Hepatic stellate cell (primary cell): ENCODE measurements at places on chromosomes 6 and 20.

GRCh38 chr20:62027116-62027515 is 38.6 kb downstream of the TAF4 start:
- no peak for DNase-seq

- no peak for DNase-seq
These were observed 1137.7 kb downstream of the EPHA7 start for GRCh38 chr6:92281571-92282076.

DNA sequence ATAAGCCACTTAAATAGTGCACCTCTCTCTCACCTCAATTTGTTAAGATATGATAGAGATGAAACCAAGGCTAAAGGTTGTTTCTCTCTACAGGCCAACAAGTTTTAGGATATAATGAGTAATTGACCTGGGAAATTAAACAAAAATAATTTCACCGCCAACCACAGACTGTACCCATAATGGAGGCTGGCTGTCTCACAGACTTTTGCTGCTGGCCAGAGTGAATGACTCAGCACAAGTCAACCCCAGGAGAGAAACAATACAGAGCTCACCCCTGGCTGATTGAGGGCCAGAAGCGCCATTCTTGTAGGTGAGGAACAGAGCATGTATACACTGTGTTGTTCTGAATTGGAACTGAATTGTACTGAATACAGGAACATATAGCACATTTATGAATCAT is 99.9 kb downstream of the CAP2 start:
- peak; percentile 56 for DNase-seq

- DNase-seq, result no peak
These were observed 4.5 kb downstream of the ATXN1 start for GRCh38 chr6:16756660-16757255.

- no peak for DNase-seq
These were observed 74.4 kb upstream of the RIPOR2 start for GRCh38 chr6:25010176-25010575.

DNA sequence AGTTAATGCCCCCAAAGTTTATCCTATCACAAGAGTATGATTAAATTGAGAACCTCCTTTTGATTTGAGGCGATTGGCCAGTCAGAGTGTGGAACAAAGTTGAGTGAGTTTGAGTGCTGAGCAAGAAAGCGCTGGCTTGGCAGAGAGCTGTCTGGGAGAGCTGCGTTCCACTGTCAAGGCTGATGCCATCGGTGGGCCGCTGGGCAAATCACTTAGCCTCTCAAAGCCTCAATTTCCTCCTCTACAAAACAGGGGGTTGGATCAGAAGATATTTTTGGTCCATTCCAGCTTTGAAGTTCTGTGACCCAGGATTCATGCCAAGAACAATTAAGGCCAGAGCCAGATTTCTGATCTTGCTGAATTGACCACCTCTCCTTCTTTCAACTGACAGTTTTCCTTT is 60.2 kb downstream of the TMEM242 start:
- DNase-seq, result no peak

DNA sequence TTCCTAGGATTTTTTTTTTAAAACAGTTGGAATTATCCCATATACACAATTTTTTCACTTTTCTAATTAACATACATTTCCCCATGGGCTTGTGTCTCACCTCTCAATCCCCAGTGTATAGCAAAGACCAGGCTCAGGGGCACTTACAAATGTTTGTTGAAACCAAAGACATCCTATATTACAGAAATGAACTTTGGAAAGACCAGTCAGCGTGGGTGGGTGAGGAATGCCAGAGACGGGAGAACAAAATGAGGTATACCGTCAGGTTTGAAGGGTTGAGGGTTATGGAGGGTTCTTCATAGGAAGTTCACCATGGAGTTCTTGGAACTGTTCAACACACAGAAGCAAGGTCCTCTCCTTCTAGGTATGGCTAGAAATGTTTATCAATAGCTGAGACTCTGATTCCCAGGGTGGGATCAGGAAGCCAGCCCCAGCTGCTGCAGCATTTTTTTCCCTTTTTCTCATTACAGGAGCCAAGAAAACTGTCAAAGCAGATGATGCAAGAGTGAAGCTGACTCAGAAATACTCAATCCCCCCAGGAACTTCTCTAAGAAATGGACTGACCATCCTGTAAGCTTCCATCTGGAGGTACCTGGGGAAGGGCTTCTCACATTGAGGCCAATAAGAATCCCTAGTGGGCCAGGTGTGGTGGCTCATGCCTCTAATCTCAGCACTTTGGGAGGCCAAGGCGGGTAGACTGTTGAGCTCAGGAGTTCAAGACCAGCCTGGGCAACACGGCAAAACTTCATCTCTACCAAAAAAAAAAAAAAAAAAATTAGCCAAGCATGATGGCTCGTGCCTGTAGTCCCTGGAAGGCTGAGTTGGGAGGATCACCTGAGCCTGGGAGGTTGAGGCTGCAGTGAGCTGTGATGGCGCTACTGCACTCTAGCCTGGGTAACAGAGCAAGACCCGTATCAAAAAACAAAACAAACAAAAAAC is 15.9 kb upstream of the TBC1D20 start:
- no peak for DNase-seq

- no peak for DNase-seq
These were observed 28.3 kb downstream of the KCNQ5 start for GRCh38 chr6:72650081-72650745.

GRCh38 chr6:154448448-154449096 is 61.9 kb downstream of the CNKSR3 start:
- peak; percentile 71 for DNase-seq

GRCh38 chr20:59043698-59044097 is 1.1 kb upstream of the PRELID3B start:
- DNase-seq, result no peak

- no peak for DNase-seq
These were observed 41.0 kb downstream of the C20orf203 start for GRCh38 chr20:32632461-32633354.

DNA sequence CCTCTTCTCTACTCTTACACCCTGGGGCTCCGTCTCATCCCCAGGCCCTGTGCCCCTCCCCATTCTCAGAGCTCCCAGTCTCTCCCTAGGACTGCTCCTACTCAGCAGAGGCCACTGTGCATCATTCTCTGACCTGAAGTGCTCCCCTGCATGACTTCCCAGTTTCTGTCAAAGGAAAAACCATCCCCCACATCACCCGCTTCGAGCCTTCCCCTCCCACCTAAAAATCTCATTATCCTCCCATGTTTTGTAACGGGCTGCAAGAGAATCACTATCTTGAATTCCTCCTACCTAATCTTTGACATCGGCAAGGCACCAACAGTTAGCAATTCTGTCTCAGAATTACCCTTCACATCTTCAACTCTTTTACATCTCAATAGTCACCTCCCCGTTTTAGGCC is 463.0 kb downstream of the PRKN start:
- DNase-seq, result no peak

DNA sequence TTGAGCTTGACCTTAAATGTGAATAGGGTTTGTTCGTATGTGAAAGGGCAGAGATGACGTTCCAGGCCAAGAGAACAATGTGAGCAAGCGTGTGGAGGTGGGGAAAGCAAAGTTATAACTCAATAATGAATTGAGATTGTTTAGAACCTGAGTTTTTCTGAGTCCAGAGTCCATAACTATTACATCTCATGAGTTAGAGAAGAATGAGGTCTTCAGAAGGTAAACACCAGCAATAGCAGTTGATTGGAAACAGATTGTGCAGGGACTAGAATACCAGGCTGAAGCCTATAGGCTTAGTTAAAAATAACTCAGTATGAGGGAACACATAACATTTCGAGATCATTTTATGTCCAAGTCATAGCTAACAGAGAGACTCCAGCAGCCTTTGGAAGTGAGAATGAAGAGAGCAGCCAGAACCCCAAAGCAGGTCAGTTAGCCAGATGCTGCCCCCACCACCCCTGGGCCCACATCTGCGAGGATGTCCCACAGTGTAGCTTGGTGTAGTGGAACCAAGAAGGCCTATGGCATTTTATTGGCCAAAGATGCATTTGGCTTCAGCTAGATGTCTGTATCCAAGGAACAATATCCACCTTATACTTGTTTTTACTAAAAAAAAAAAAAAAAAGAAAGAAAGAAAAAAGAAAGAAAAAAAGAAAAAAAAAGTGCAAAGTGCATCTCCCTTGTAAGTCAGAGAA is 121.7 kb downstream of the TNFRSF21 start:
- no peak for DNase-seq

- DNase-seq, result peak; percentile 21
These were observed 122.6 kb upstream of the MCHR2 start for GRCh38 chr6:100116411-100117194.

- DNase-seq, result no peak
These were observed 331.3 kb downstream of the KIF16B start for GRCh38 chr20:16241911-16242310.

DNA sequence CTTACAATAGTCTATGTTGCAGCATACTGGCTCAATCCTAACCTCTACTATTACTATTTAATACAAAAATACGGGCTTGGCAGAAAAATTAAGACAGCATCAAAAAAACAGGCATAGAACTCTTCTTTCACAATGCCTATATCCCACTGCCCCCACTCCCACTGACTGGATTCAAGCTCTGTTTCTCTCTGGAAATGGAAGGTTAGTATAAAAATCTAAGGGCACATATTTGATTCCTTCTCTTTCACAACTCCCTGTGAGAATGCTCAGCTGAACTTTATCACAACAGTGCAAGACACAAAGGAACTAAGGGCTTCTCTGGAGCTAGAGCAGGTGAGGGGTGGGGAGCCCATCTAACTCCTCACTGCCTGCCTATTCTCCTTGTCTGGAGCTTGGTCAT is 258.4 kb upstream of the FAM83B start:
- DNase-seq, result no peak

- DNase-seq, result no peak
These were observed 78.5 kb upstream of the AHI1 start for GRCh38 chr6:135576055-135576454.

DNA sequence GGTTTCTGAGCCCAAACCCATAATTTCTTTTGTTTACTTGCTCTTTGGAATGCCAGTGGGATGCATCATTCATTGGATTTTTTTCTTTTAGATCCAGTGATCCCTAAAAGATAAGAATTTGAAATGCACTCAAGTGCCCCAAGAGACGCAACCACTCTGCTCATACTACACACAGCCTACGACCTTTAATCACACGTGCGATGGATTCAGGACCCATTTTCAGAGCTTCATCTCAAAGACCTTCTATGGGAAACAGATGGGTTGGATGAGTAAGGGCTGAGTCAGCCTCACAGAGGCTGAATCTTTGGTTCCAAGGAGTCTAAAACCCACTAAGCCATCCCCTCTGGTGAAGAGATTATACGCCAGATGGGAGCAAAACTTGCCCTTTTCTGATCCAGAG is 265.5 kb upstream of the EXOC2 start:
- DNase-seq, result no peak

DNA sequence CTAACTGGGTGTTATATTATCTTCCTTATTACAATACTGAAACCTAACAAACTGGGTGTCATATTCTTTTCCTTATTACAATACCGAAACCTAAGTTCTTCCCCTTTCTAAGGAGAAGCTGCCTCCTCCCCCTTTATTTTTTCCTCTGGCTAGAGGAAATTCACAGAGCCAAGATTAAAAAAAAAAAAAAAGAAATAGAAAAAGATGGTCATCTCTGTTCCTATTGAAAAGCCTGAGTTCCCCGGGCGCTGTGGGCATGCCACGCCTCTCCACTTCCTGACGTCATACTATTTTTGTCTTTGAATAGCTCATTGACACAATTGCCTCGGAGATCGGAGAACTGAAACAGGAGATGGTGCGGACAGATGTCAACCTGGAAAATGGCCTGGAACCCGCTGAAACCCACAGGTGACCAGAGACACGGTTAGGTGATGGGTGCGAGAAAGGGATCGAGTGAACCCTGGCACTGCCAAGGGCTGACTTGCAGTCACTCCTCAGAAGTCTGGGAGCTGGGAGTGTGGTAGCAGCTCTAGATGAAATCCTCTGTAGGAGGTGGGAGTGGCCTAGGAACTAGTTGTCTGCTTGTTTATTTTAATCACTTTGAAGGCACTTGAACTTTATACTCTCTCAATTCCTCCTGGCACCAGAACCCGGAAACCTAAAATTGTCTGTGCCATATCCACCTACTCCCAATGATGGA is 82.2 kb upstream of the NAA20 start:
- no peak for DNase-seq

DNA sequence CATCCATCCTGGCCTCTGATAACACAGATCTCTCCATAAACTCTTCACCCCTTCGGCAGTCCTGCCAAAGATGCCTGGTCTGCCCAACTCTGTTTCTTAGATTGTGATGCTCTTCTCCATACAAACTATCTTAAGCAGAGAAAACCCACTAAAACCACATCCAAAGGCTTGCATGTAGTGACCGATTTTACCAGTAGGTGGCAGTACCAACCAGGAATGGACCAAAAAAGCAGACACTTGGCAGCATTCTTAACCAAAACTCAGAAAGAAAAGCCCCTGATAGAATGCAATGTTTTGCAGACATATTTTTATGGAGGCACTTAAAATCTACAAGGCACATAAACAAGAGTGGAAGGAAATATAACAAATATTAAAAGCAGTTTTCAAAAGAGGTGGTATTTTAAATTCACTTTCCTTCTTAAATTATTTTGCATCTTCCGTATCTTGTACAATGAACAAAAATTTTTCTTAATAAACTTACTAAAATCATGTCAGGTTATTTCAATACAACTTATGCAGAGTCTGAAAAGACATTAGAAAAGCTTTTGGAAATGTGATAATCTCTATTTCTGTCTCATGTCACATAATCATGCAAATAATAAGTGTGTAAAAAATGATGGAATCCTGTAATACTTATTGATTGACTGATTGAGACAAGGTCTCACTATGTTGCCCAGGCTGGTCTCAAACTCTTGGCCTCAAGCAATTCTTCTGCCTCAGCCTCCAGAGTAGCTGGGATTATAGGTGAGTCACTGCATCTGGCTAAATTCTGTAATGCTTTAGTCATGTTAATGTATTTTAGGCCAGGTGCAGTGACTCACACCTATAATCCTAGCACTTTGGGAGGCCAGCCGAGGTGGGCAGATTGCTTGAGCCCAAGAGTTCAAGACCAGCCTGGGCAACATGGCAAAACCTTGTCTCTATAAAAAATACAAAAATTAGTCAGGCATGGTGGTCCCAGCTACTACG is 29.4 kb downstream of the LRP11 start:
- peak; percentile 41 for DNase-seq

DNA sequence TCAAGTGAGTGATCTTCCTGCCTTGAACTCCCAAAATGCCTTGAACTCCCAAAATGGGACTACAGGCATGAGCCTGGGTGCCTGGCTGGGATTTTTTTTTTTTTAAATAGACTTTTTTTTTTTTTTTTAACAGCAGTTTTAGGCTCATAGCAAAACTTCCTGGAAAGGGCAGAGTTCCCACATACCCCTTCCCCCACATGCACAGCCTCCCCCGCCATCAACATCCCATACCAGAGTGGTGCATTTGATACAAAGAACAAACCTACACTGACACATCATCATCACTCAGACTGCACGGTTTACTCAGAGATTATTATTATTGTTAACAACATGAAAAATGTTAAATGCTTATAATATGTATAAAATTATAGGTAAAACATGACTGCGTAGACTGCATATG is 26.0 kb downstream of the UQCC1 start:
- DNase-seq, result no peak
